ENCODE measurements at places on chromosomes 6 and 20.

GRCh38 chr6:33944686-33945411, 141.0 kb upstream of the MLN start:
- no peak for DNase-seq

DNA sequence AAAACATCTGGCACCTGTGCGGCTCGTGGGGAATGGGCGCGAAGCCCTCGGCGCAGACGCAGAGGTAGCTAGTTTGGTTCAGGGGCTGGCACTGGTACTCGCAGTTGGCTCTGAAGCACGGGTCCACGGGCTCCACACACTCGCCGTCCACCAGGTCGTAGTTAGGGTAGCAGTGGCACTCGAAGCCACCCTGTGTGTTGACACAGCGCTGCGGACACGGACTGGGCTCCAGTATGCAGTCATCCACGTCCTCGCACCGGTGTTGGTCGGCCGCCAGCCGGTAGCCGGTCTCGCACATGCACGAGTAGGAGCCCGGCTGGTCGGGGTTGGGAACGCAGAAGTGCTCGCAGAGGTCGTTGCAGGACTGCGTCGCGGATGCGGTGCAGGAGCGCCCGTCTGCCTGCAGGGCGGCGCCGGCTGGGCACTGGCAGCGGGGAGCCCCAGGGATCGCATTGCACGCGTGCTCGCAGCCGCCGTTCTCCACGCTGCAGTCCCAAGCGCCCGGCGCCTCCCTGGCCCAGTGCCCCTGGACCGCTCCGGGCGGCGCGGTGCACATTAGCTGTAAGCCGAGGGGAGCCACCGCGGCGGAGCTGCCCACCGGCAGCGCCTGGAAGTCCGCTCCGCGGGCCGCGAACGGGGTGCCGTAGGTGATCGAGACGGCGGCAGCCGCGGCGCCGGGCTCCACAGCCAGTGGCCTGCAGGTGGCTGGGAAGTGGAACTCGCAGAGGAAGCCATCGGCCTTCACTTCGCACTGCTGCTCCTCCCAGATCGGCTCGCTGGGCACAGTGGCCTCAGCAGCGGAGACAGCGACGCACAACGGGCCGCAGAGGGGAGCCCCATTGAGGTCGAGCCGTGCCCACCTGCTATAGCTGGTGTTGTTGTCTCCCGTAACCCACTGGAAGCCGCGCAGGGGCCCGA, 930 bp downstream of the THBD start:
- DNase-seq: peak; percentile 16

DNA sequence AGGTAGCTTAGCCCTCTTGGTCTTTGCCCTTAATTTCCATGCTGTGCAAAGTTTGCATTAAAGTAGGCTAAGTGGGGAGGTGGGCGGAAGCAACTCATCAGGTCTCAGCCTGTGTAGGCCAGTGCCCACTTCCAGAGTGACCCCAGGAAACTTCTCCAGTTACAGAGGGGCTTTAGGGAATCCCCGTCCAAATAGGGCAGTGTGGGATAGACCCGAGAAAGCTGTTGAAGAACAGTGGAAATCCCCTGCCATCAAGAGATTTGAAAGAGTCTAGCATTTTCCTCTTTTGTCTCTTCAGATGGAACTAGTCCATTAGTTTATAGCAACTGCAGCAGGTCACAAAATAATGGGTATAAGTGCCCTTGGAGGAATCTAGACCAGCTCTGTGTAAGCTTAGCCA, 20.2 kb downstream of the SF3B5 start:
- no peak for DNase-seq

- no peak for DNase-seq
Observed at GRCh38 chr20:57231951-57232428, 34.5 kb downstream of the BMP7 start.

DNA sequence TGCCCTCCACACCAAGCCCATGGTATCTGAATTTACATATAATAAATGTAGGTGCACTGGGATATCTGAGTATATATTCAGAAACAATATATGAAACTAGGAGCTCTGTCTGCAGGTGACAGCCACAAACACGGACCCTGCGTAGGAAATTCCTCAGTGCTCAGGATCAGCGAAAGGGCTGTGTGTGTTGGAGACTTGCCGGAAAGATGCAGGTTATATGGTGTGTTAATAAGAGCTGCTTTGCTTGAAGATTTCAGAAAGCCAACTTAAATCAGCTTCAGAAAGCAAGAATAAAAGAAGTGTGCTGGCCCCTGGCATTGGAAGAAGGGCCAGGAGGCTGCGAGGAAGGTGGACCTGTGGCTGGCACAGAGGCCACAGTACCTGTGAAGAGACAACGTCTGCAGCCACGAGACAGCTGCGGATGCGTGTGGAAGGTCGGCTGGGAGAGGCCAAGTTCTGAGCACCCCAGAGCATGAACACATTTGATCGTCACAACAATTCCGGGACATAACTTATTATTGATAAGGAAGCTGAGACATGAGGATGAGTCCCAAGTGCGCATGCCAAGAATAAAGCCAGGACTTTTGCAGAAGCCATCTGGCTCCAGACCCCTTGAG, 183.2 kb downstream of the DLL1 start:
- no peak for DNase-seq
